ENCODE measurements at places on chromosomes 4 and X. TPM values are rescaled to one million over a fixed set of nuclear protein-coding genes. Genes with fewer than 3 reads are reported as not detected.

The TEX11 gene
- not detected for total RNA-seq

The BEX5 gene
- total RNA-seq = not detected

The CLDN2 gene
- not detected for total RNA-seq

The USP17L20 gene
- not detected for total RNA-seq

The TAF7L gene
- total RNA-seq = 0.16 TPM

The DCAF12L2 gene
- total RNA-seq = 3.7 TPM

The ASB12 gene
- total RNA-seq = not detected

The FMR1NB gene
- total RNA-seq = not detected

The CXorf65 gene
- not detected for total RNA-seq

The HAND2 gene
- 0.49 TPM for total RNA-seq

The UNC5C gene
- total RNA-seq = 6.8 TPM

The RNF128 gene
- total RNA-seq = under 0.01 TPM

The CCNB3 gene
- total RNA-seq = 0.36 TPM

The NDST4 gene
- under 0.01 TPM for total RNA-seq

The TMPRSS11E gene
- not detected for total RNA-seq
